Stimulated activated CD4-positive, alpha-beta T cell treated with anti-CD3 and anti-CD28 coated beads, Interleukin-1b, Interleukin-23, amount 100 ng/mL, for 24 hours (primary cell): ENCODE measurements at places on chromosomes 16 and 17.

DNA sequence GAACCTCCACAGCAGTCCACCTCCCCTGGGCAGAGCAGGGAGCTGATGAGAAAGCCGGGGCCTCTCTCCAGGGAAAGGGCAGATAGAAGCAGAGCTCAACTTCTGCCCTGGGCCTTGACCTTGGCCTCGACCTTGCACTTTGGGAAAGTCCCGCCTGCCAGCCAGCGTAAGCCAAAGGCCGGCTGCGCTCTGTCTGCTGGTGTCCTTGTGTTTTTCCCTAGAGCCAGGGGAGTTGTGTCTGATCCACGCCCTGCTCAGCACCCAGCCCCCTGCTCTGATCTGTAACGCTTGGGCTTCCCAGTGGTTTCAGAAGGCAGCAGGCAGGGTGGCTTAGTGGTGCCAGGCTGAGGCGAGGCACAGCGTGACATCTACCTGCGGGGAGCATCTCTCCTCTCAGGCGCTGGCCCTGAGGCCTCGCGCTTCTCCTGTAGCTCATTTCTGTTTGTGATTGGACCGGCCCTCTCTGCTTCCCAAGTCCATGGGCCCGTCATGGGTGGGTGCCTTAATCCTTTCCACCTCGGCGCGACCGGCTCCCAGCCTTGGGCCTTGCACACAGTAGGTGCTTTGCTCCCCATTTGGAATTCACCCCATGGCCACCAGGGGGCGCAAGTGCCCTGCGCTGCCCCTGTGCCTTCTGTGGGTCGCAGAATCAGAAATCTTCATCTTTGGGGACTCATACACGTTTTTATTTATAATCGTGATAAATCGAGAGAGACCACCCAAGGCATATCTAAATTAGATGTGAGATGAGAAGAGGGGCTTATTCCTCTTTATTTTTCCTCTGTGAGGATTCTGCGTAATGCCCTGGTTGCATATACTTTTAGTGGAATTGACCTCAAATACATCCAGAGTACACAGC, 24.2 kb downstream of the SGSH start:
- peak; percentile 35 for DNase-seq

- no peak for DNase-seq
Observed at GRCh38 chr17:4902540-4902939, 358 bp downstream of the CHRNE start.

DNA sequence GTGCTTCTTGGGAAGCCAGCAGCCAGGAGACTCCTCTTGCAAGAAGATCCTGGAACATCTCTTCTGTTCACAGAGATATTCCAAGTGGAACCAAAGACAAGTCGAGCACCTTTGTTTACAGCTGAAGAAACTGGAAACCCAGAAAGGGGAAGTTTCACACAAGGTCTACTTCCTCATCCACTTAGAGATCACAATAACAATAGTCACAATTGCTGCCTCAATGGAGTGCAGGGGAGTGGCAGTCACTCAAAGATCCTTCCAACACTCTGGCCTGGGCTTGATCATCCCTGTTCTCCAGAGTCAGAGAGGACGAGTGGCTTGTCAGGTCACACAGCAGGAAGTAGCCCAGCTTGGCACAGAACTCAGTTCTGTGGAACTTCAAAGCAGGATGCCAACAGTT, 46.9 kb upstream of the SIAH1 start:
- no peak for DNase-seq

GRCh38 chr16:3780570-3780969, 63.2 kb upstream of the TRAP1 start:
- no peak for DNase-seq

- DNase-seq = no peak
Observed at GRCh38 chr17:5241861-5242671, 7.4 kb upstream of the SCIMP start.

DNA sequence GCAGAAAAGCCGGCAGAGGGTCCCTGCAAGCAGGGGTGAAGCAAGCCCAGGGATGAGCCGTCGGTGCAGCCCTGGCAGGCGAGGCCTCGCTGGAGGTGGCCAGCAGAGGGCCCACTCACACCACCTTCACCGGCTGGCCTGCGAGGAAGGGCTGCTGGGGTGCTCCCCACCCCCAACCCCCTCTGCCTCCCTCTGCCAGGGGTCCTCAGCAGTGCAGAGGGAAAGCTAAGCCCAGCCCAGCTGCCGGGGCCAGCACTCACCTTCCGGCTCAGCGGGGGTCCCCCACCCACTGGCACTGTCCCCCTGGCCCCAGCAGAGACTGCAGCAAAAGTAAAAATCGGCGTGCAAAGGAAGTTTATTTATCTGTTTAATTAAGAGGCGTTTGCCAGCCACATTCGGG, 113.4 kb downstream of the ENGASE start:
- no peak for DNase-seq

GRCh38 chr17:70621566-70621965, 452.2 kb downstream of the KCNJ2 start:
- no peak for DNase-seq

GRCh38 chr16:75593825-75594820, 27.9 kb downstream of the GABARAPL2 start:
- no peak for DNase-seq

GRCh38 chr16:28820016-28820415, 2.8 kb upstream of the ATXN2L start:
- DNase-seq = no peak

GRCh38 chr17:39674702-39675389, 6.6 kb downstream of the PNMT start:
- DNase-seq = no peak

GRCh38 chr17:21218101-21218500, 4.1 kb upstream of the TMEM11 start:
- no peak for DNase-seq

DNA sequence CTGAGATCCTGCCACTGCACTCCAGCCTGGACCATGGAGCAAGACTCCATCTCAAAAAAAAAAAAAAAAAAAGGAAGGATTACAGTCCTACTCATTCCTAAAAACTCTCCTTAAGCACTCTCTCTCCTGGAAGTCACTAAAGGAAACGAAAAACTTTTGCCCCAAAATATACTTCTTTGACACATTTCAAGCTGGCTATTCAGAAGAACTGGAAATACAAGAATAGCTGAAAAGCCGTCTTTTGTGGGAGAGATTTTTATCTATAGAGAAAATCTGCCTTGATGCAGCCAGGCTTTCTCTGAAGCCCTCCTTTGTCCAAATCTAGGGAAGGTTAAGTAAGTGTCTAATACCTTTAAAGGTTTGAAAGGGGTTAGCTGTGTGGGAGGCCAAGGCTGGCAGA, 16.9 kb upstream of the MARVELD3 start:
- DNase-seq = no peak

DNA sequence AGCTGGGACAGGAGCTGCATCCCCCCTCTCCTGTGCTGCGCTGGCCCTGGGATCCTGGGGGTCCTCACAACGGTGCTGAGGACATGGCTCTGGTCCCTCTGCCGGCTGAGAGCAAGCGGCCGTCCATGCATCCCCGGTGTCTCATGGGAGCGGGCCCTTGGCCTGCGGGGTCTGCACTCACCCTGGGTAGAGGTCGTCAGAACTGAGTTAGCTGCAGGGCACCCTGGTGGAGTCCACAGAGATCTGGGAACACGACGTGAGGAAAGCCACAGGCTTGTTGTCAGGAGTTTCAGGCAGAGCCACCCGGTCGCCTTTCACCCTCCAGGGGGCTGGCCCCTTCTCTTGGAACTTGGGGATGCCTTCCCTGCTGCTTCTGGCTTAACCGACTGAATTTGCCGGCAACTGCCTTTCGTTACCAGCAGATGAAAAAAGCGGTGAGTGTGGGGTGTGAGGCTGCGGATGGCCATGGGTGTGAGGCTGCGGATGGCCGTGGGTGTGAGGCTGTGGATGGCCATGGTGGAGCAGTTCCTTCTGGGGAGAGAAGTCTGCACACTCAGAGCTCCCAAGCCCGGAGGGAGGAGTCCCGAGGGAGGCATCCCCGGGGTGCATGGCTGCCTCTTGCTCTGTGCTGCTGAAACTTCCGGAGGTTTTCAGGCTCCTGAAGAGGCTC, 81.7 kb downstream of the LMF1 start:
- no peak for DNase-seq

GRCh38 chr16:65123396-65124211, 1.7 kb upstream of the CDH11 start:
- DNase-seq = no peak

DNA sequence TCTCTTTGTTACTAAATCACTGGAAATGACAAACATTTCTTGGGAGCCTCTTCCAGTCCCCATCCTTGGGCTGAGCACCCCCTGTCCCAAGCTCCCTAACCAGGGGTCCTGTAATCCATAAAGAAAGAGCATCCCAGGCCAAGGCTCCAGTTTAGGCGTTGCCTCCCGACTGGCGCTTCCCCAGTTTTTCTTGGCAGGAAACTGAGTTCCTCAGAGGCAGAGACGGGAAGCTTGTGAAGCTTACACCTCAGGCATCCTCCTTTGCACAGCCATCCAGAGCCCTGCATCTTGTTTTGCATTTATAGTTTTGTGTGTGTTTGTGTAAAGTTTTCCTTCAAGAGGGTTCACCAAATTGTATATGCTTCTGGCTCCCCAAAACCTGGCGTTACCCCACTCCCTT, 7.1 kb downstream of the COPZ2 start:
- DNase-seq = no peak

DNA sequence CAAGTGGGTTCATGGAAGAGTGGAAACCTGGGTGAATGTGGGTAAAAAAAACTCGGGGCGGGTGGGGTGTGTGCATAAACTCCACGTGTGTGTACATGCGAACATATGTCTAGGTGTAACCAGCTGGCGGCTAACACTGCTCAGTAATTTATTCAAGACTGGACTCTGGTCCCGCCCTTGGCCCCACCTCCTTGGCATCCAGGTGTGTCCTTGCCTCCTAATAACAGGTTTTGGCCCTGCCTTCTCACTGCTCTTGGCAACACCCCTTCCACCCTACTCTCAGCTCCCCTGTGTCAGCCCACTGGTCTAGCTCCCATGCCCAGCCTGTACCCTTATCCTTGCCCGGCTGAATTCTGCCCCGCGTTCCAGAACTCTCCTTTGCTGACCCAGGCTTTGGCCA, 8.3 kb downstream of the FLII start:
- no peak for DNase-seq

GRCh38 chr16:55275167-55275566, 48.8 kb upstream of the IRX6 start:
- no peak for DNase-seq

DNA sequence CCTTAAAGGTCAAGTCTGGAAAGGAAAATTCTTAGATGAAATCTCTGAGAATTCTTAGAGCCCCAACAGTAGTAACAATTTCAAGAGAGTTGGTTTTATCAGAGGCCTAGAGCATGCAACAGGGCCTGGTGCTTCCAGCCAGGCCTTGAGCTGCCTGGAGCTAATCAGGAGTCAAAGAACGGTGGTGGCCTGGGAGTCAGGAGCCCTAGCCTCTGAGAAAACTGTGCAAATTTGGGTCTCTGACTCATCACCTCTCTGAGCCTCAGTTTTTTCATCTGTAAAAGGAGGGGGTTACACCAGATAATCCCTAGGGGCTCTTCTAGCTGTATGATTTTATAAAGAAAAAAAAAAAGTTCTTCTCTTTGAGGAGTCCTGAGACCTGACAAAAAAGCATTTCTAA, 227.3 kb upstream of the RPL38 start:
- DNase-seq = no peak

DNA sequence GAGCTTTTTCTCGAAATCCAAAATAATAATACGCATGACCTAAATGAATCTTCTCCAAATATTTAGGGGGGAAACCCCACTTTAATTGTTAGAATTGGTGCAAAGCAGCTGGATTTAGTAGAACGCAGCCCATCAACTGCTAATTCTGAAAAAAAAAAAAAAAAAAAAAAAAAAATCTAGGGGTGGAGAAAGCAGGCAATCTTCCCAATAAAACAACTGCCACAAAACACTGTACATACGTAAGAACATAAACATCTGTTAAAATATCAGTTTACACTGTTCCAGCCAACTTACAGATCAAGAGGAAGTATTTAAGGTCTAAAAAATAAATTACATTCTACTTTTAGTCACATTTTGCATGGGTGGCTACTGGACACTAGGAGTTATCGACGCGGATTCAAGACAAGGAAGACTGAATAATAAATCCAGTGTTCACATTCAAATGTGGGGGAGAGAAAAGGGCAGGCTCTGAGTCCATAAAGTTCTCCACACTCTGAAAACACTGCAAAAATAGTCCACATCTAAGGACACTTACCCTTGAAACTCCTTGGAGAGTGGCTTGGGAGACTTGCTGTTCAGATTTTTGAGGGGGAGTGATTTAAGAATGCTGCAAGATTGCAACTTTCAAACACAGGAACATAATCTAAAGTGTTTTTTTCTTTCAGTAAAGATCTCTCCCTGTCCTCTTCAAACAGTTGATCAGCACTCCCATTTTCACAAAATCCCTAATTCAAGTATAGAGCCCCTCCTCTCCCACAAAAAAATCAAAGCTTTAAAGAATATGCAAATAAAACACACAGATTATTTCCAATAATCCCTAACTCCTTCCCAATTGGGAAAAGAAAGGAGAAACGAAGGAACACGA, 1.3 kb downstream of the APPBP2 start:
- no peak for DNase-seq

GRCh38 chr16:85173981-85174751, 61.9 kb upstream of the CIBAR2 start:
- DNase-seq = no peak

DNA sequence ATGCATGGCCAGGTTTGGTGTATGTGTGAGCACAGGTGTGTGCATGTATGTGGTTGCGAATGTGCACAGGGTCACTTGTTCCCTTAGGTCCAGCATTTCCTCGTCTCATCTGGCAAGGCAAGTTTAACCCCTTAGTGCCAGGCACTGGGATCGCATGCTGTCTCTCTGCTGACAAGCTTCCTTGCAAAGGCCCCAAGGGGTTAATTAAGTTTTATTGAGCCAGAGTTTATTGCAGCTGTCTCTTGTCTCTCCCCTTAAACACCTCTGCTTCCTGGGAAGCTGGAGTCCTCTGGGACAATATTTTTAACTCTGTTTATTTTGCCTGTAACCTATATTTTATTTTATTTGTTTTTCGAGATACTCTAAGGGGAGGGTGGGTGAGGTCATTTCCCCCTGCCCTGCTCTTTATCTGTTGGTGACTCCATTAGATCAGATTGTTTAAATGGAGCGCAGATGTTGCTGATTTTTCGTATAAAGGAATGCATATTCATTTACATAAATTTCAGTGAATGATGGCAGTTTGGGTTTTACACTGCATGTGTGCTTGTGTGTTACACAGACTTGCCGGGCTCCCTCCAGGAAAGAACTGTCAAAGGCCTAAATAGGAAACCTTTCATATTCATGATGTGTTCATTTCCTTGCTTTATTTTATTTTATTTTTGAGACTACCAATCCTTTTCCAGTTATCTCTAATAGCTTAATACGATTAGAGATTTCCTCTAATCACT, 99.7 kb downstream of the CBLN1 start:
- no peak for DNase-seq

DNA sequence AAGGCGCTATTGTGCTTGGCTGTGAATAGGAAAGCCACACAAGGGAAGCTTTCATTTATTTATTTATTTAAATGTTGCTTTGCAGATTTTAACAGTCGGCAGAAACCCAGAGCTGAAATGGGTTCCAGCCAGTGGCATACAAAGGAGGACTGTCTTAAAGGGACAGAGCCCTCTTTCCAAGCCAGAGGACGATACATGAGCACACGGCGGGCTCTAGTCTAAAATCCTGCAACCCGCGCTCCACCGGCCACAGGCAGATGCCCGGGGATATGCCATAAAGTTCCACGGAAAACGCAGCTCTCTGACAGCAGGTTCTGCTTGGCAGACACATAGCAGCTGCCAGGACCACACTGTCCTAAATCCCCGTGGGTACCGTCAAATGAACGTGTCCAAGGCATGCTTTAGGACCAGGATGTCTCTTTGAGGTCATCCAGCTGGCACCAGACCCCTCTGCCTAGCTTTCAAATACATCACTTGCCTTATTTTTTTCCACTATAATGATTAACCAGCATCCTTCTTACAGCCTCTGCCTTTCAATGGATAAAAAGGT, 64.6 kb downstream of the CYTH1 start:
- no peak for DNase-seq

- no peak for DNase-seq
Observed at GRCh38 chr16:4513086-4513860, 25.3 kb downstream of the CDIP1 start.
